Left ventricle myocardium inferior (tissue), 1 donor: ENCODE measurements at places on chromosomes 5 and 9. TPM values are rescaled to one million over a fixed set of nuclear protein-coding genes. Genes with fewer than 3 reads are reported as not detected.
A peak's percentile ranks its signal among the peaks of the same experiment; 100 is the strongest.

The ARHGEF28 gene
- 2.1 TPM for total RNA-seq

GRCh38 chr5:78586251-78586650 lies 62.3 kb downstream of the LHFPL2 start:
- peaks cover 4% of the 10 kb centered on the region for H3K36me3 ChIP-seq
- no peak overlapping the region for H3K27ac ChIP-seq
- no peak for DNase-seq
- no peaks in the 10 kb centered on the region for H3K27me3 ChIP-seq
- peaks cover 26% of the 10 kb centered on the region for H3K4me1 ChIP-seq
- no peak overlapping the region for H3K4me3 ChIP-seq

DNA sequence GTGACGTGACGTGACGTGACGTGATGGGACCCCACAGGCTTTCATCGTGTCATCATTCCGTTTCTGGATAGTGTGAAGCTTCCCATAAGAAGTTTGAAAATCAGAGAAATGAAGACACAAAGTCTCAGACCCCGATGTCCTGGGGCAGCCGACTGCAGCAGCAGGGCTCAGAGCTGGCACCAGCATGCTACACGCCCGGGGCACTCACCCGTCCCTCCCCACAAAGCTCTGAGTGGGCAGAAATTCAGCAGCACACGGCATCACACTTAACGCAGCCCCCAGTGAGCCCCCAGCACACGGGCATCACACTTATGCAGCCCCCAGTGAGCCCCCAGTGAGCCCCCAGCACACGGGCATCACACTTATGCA lies 42.2 kb downstream of the SLC12A7 start:
- no peak overlapping the region for H3K27ac ChIP-seq
- H3K36me3 ChIP-seq, result peaks cover 61% of the 10 kb centered on the region
- H3K4me1 ChIP-seq, result peaks cover 24% of the 10 kb centered on the region
- no peak for DNase-seq
- H3K4me3 ChIP-seq, result no peak overlapping the region
- H3K27me3 ChIP-seq, result no peaks in the 10 kb centered on the region

The WNK2 gene
- 218 TPM for total RNA-seq

- no peak overlapping the region for H3K4me3 ChIP-seq
- no peaks in the 10 kb centered on the region for H3K4me1 ChIP-seq
- no peak for DNase-seq
Observed at GRCh38 chr5:180535573-180535972, 41.4 kb downstream of the CNOT6 start.

The INSYN2B gene
- total RNA-seq, result 0.08 TPM

DNA sequence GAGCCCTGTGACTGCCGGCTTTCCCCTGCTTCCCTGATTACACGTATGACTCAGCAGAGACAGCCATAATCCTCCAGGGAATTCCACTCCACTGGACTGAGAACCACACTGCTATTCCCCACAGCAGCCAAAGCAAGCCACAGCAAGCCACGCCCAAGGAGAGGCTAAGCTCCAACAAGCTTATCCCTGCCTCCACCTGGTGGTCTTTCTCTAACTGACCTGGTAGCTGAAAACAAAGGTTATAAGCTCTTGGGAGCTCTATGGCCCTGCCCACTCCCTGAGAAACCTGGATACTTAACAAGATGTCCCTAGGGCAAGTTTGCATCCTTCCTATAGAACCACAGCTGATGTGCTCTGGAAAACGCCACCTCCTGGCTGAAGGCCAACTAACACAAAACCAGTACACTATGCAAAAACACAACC lies 613.7 kb upstream of the CDH18 start:
- no peaks in the 10 kb centered on the region for H3K4me1 ChIP-seq
- DNase-seq, result no peak
- no peak overlapping the region for H3K4me3 ChIP-seq
- no peaks in the 10 kb centered on the region for H3K36me3 ChIP-seq

- H3K36me3 ChIP-seq, result no peaks in the 10 kb centered on the region
- H3K27me3 ChIP-seq, result peaks cover 43% of the 10 kb centered on the region
- no peaks in the 10 kb centered on the region for H3K4me1 ChIP-seq
- H3K27ac ChIP-seq, result no peak overlapping the region
- DNase-seq, result no peak
Observed at GRCh38 chr5:133142782-133143181, 91.0 kb downstream of the HSPA4 start.

GRCh38 chr9:7862170-7862569 lies 62.6 kb upstream of the DMAC1 start:
- no peak overlapping the region for H3K27ac ChIP-seq
- no peaks in the 10 kb centered on the region for H3K36me3 ChIP-seq
- no peak overlapping the region for H3K4me3 ChIP-seq
- no peaks in the 10 kb centered on the region for H3K4me1 ChIP-seq
- no peak for DNase-seq
- H3K27me3 ChIP-seq, result no peaks in the 10 kb centered on the region

- H3K4me1 ChIP-seq, result no peaks in the 10 kb centered on the region
- H3K4me3 ChIP-seq, result no peak overlapping the region
- no peak for DNase-seq
- H3K36me3 ChIP-seq, result no peaks in the 10 kb centered on the region
Observed at GRCh38 chr9:120980951-120981350, 54.4 kb upstream of the TRAF1 start.

DNA sequence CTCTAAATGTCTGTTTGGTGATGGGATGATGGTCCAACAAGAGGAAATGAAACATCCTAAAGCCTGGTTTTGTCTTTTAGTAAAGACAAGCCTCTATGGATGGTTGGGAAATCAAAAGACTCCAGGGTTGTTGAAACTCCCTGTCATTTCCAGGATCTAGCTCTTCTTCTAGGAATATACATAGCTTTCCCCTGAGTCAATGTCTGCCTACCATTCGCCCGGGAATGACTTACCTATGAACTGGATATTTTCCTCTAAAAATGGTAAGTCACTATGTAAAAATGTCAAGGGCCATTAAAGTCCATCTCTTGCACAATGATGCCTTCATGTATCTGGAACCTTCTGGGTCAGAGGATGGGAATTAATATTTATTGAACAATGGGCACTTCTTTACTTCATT lies 11.1 kb upstream of the KIF12 start:
- H3K4me1 ChIP-seq, result peaks cover 19% of the 10 kb centered on the region
- peaks cover 10% of the 10 kb centered on the region for H3K27me3 ChIP-seq
- no peak overlapping the region for H3K27ac ChIP-seq
- no peak for DNase-seq

GRCh38 chr9:23539311-23539710 lies 286.7 kb downstream of the ELAVL2 start:
- H3K27ac ChIP-seq, result no peak overlapping the region
- no peak for DNase-seq
- H3K4me3 ChIP-seq, result no peak overlapping the region
- peaks cover 19% of the 10 kb centered on the region for H3K4me1 ChIP-seq
- peaks cover 4% of the 10 kb centered on the region for H3K27me3 ChIP-seq
- H3K36me3 ChIP-seq, result no peaks in the 10 kb centered on the region

The OR1Q1 gene
- total RNA-seq, result not detected

GRCh38 chr5:35248843-35249780 lies 18.8 kb upstream of the PRLR start:
- H3K4me3 ChIP-seq, result peak overlapping the region; percentile 35
- peak overlapping the region; percentile 30 for H3K27ac ChIP-seq
- no peaks in the 10 kb centered on the region for H3K36me3 ChIP-seq
- peaks cover 10% of the 10 kb centered on the region for H3K4me1 ChIP-seq
- peaks cover 3% of the 10 kb centered on the region for H3K27me3 ChIP-seq

DNA sequence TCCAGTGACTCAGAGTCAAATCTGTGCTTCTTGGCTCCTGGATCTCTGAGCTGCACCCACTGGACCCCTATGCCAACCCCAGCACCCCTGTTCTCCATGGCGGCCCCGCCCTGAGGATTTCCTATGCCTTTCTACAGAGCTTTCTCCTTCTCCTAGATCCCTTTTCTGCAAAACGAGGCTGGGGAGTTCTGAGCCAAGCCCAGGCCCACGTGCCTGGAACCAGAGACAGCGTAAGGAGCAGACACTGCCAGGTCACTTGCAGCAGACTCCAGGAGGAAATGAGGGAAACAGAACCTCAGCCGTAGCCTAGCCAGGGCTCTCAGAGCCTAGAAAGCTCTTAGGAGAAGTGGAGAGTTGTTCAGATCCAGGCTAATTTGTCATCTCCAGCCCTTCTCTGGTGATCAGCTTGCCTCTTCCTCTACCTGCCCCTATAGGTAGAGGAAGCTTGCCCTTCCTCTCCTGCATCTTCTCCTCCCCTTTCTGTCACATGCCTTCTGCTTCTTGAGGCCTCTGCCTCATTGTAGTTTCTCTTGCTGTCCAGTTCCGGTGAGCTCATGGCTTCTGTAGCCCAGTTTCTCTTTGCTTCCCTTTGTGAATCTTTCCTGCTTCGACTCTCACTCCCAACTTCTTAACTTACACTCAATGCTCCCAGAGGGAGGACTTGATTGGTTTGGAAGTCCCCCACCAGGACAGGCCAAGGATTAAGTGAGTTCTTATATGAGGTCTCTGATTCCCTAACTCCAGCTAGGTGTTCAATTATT lies 163.4 kb downstream of the RGS3 start:
- H3K36me3 ChIP-seq, result no peaks in the 10 kb centered on the region
- H3K27me3 ChIP-seq, result no peaks in the 10 kb centered on the region
- H3K4me3 ChIP-seq, result no peak overlapping the region
- H3K27ac ChIP-seq, result peak overlapping the region; percentile 62

The POU5F2 gene
- total RNA-seq, result 0.16 TPM

GRCh38 chr9:6816581-6816980 lies 58.8 kb downstream of the KDM4C start:
- H3K27me3 ChIP-seq, result no peaks in the 10 kb centered on the region
- no peak for DNase-seq
- H3K27ac ChIP-seq, result no peak overlapping the region
- H3K4me3 ChIP-seq, result no peak overlapping the region
- H3K36me3 ChIP-seq, result peaks cover 9% of the 10 kb centered on the region

GRCh38 chr5:109901628-109901981 lies 211.9 kb downstream of the MAN2A1 start:
- no peaks in the 10 kb centered on the region for H3K4me1 ChIP-seq
- H3K4me3 ChIP-seq, result no peak overlapping the region
- peaks cover 66% of the 10 kb centered on the region for H3K27me3 ChIP-seq
- H3K36me3 ChIP-seq, result no peaks in the 10 kb centered on the region
- no peak for DNase-seq

GRCh38 chr5:6407558-6408259 lies 29.4 kb upstream of the MED10 start:
- no peak overlapping the region for H3K4me3 ChIP-seq
- DNase-seq, result no peak
- no peak overlapping the region for H3K27ac ChIP-seq

DNA sequence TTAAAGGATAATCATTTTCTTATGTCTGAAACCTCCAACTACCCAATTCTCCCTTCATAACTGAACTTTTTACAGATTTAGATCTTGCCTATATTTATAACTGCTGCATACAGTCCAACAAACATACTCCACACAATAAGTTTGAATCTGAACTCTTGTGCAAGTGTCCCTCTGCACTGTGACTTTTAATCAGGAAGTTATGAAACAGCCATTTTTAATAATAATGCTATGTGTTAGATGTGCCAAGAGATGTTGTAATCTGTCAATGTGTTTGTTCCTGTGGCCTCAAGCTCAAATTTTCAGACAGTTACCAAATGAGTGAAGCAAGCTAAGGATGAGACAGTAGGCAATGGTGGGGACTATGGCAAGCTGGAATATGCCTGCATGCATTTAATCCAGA lies 57.6 kb upstream of the MTAP start:
- H3K4me3 ChIP-seq, result no peak overlapping the region
- no peak for DNase-seq
- H3K27ac ChIP-seq, result no peak overlapping the region

The ISL1 gene
- not detected for total RNA-seq

The IL13 gene
- total RNA-seq, result not detected

The ARL15 gene
- total RNA-seq, result 18.2 TPM

The IFNA14 gene
- total RNA-seq, result not detected

- H3K4me3 ChIP-seq, result no peak overlapping the region
- no peaks in the 10 kb centered on the region for H3K4me1 ChIP-seq
- H3K27me3 ChIP-seq, result no peaks in the 10 kb centered on the region
- no peaks in the 10 kb centered on the region for H3K36me3 ChIP-seq
- DNase-seq, result no peak
Observed at GRCh38 chr5:122351416-122352157, 39.5 kb downstream of the SNCAIP start.

DNA sequence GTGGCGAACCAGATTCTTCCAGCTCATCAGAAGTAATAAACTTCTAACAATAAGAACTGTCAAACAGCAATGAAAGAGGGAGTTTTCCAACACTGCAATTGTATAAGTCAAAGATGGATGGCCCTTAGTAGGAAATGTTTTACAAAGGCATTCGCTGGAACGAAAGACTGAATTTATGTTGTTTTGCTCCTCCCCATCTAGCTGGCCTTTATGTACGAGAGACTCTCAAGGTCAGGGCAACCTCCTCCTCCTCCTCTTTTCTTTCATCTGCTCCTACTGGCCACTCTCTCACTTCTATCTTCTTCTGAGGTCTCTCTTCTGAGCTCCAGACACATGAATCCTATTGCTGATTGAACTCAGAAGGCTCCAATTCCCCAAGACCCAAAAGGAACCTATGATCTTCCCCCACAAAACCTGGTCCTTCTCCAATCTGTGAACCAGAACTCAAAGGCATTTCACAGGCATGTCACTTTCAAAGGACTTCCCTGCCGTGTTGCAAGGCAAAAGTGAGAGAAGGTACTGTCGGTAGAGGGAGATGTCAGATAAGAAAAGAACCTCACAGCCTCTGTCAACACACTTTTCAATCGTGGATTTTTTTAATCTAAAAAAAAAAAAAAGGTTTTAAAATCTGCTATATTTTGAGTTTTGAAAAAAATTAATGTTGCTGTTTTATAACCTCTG lies 28.5 kb upstream of the PUM3 start:
- H3K27me3 ChIP-seq, result peaks cover 71% of the 10 kb centered on the region
- no peak overlapping the region for H3K4me3 ChIP-seq
- H3K27ac ChIP-seq, result no peak overlapping the region
- no peaks in the 10 kb centered on the region for H3K4me1 ChIP-seq
- no peaks in the 10 kb centered on the region for H3K36me3 ChIP-seq

- H3K36me3 ChIP-seq, result no peaks in the 10 kb centered on the region
- peaks cover 19% of the 10 kb centered on the region for H3K4me1 ChIP-seq
- no peaks in the 10 kb centered on the region for H3K27me3 ChIP-seq
- no peak overlapping the region for H3K4me3 ChIP-seq
Observed at GRCh38 chr5:178429156-178429468, 161.1 kb downstream of the COL23A1 start.

The SFXN1 gene
- 37.2 TPM for total RNA-seq

DNA sequence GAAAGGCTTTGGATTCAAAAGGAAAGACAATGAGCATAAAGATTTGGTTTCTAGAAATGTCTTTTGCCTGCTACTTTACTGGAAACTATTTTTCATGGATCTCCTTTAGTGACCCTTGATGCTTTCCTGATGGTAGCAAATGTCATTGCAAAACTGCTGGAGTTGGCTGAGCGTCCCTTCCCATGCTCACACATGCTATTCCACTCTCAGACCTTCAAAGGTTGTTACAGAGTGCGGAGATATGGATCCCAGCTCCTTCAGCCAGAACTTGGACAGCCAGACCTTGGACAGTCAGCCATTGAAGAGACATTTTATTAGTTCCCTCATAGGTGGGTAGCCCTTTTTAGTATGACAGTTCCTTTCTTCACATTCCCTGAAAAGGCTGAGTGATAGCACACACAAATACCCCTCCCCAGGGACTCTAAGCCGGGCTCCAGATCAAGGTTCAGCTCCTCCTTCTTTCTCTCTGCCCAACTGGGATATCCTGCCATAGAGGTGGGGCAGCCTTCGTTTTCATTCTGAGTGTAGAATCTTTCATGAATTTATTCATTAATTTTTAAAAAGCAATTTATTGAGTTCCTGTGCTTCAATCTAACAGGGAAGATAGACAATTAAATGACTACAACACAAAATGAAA lies 153.3 kb upstream of the SLC44A1 start:
- H3K27me3 ChIP-seq, result no peaks in the 10 kb centered on the region
- H3K27ac ChIP-seq, result no peak overlapping the region
- DNase-seq, result no peak
- H3K36me3 ChIP-seq, result no peaks in the 10 kb centered on the region
